Stimulated activated CD8-positive, alpha-beta memory T cell treated with anti-CD3 and anti-CD28 coated beads, Interleukin-4, amount 100 ng/mL, for 4 hours (primary cell): ENCODE measurements at places on chromosomes 5 and 9.

- DNase-seq, result no peak
These were observed 6.3 kb downstream of the PCDH1 start for GRCh38 chr5:141871870-141872269.

GRCh38 chr9:129253803-129254381 is 75.8 kb upstream of the IER5L start:
- DNase-seq, result no peak

DNA sequence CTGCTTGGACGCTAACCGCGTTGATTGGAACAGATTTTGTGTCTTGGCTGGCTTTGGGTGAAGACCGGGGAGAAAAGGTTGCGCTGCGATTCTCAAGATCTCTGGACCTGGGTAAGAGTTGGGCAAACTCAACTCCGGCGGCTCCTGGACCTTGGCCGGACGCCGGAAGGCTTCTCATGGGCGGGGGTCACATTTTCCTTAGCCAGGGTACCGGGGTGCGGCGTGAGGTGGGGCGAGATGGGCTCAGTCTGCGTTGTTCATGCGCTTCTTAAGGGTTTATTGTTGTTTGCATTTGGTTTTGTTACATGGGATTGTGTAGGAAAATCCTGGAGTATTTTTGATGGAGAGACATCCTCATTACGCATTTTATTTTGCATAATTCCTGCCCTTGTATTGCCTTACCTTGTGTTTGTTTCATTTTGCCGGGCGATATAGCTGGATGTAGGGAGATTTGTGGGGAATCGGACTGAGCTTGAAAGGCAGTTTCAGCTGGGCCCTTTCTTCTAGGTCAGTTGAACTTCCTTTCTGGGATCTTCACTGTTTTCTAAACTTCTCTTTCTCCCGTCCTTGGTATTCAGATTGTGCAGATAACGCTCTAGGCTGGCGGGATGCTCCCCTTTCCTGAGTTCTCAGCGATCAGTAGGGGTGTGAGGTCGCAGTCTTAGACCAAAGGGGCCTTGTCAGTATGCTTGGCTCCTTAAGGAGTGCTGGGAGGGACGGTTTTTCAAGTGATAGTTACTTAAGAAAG is 524 bp downstream of the MEGF10 start:
- no peak for DNase-seq

DNA sequence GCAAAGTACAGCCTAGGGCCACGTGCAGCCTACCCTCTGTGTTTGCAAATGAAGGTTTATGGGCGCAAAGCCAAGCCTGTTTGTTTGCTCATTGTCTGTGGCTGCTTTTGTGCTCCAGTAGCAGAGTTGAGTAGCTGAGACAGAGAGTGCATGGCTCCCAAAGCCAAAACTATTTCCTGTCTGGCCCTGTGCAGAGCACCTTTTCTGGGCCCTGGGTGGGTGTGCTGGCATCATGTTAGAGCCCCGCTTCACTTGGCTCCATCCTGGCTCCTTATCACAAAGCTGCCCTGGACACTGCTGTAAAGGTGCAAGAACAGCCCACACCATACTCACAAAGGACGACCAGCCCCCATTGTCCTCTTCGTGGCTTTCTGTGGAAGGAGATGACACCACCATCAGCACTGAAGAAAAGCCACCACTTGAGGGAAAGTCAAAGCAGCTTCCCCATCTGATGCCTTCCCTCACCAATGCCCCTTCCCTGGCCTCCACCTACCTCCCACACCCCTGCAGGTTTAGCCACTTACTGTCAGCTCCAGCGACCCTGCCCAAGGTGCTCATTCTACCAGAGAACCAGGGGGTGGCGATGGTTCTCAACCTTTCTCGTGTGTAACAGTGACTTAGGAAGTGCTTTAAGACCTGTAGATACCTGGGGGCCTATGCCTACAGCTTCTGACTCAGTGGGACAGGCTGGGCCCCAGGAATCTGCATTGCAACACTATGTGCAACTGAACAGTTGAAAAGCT is 23.4 kb downstream of the LCP2 start:
- DNase-seq, result no peak

DNA sequence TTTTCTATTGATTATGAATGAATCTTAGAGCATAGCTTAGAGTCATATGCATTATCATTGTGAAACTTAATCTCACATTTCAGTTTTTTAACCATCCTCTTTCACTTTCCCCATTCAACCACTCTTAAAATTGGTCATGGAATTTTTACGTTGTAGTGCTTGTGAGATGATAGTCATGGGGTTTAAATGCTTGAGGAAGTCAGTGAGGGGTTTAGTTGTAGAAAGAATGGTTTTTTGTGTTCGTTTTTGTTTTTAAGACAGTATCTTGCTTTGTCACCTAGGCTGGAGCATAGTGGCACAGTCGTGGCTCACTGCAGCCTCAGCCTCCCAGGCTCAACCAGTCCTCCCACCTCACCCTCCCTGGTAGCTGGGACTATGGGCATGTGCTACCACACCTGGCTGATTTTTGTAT is 19.6 kb downstream of the UGCG start:
- no peak for DNase-seq

GRCh38 chr9:5536684-5537083 is 26.4 kb downstream of the PDCD1LG2 start:
- no peak for DNase-seq

DNA sequence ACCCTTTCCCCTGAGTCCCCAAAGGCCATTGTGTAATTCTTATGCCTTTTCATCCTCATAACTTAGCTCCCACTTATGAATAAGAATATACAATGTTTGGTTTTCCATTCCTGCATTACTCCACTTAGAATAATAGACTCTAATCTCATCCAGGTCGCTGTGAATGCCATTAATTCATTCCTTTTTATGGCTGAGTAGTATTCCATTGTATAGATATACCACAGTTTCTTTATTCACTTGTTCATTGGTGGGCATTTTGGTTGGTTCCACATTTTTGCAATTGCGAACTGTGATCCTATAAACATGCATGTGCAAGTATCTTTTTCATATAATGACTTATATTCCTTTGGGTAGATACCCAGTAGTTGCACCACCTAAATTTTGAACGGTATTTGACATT is 101.5 kb downstream of the SEMA5A start:
- no peak for DNase-seq

DNA sequence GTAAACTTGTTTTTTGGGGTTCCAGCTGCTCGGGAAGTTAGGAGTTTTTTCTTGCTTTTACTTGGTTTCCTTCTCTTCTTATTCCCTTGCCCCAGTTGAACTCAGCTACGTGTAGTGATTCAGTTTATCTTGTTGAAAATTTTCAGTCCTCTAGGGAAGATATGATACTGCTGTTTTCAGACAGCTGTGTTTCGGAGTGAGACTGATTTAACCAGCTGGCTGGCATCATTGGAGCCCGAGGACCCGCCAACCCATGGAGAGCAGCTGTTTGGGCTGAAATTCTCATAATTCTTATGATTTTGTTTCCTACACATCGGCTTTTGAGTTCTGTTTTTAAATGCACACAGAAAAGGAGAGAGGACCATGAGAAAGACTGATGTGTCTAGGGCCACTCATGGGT is 271.5 kb downstream of the NR3C1 start:
- no peak for DNase-seq

DNA sequence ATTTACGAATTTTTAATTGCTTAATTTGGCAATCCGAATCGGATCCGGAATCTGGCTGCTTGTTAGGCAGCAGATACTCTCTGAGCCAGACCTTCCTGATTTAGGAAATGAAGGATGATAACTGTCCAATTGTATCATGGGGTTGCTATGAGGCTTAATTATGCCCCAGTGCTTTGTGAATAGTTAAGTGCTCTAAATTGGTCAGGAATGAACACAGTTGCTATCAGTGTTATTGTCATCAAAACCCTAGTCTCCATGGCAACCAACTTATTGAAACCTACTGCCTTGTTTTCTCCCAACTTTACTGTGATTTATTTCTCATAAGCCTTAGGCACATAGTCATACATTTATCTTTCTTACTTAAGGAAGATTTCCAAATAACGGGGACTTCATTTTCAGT is 47.9 kb downstream of the MAMDC2 start:
- no peak for DNase-seq

DNA sequence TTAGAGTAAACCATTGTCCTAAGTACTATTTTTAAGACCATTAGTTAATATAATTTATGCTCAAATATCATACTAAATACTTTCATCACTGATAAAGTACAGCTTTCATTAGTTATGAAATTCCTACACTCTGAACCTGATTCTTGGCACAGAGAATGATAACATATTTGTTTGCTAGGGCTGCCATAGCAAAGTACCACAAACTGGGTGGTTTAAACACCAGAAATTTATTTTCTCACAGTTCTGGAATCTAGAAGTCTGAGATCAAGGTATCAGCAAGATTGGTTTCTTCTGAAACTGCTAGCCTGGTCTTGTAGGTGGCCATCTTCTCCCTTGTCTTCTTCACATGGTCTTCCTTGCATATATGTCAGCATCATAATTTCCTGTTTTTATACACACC is 608.4 kb downstream of the TLE1 start:
- DNase-seq, result no peak

DNA sequence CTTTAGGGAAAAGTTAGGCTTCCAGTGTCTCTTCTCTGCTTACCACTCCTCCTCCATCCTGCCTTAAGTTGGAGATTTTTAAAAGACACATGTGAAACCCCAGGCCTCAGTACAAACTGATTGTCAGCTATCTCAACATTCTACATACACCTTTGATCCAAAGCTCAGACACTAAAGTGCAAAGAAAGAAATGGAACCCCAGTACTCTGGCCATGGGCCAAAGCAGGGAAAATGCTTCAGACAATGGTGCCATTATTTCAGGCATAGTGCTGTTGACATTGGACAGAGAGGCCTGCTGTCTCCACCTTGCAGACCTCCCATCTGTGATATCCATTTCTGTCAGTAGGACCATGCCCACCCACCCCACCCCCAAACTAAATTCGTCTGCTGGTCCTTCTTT is 49.1 kb downstream of the G3BP1 start:
- DNase-seq, result no peak

DNA sequence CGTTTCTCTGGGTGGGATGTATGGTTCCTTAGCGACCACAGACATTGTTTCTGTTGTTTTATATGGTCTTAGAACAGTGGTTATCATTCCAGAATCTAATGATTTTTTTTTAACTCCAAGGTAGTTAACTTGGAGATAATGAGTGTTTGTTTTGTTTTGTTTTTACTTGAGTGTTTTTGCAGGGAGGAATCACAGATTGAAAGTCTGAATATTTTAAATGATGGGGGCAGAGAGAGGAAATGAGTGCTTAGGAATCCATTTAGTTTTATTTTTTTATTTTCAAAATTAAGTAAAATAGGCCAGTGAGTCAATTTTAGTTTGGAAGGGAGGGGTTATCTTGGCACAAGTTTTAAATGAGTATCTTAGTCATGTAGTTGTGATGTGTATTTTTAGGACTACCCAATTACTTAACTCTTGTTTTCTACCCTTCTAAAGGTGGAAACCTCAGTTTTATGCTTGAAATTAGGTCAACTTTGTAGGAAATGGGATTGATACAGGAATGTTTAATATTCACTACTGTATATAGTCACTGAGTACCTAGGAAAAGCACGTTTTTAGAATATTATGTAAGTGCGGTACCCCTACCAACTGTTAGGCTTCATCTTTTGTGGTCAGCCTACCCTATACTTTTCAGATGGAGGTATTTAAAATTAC is 2.0 kb downstream of the UBE2R2 start:
- no peak for DNase-seq

- no peak for DNase-seq
These were observed 369.9 kb upstream of the DAB2 start for GRCh38 chr5:39794513-39795210.

GRCh38 chr9:115923410-115923809 is 230.2 kb upstream of the PAPPA start:
- no peak for DNase-seq

DNA sequence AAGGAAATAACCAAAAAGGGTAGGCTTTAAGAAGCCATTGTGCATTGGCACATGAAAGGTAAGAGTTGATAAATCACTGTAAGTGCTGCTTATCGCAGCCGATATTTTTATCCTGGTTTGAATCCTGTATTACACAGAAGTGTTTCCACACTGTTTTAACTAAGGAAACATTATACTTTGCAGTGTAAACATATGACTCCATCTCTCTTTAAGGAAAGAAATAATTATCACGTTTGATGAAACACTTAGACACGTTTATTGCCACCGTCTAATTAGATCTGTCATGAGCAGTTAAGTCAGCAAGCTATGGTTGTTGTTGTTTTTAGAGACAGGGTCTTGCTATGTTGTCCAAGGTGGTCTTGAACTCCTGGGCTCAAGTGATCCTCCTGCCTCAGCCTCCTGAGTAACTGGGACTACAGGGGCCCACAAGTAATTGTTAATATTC is 85.7 kb upstream of the TNFAIP8 start:
- DNase-seq, result no peak

- no peak for DNase-seq
These were observed 11.2 kb downstream of the ZFP62 start for GRCh38 chr5:180849827-180850226.

GRCh38 chr5:174195517-174195916 is 150.0 kb downstream of the NSG2 start:
- no peak for DNase-seq

DNA sequence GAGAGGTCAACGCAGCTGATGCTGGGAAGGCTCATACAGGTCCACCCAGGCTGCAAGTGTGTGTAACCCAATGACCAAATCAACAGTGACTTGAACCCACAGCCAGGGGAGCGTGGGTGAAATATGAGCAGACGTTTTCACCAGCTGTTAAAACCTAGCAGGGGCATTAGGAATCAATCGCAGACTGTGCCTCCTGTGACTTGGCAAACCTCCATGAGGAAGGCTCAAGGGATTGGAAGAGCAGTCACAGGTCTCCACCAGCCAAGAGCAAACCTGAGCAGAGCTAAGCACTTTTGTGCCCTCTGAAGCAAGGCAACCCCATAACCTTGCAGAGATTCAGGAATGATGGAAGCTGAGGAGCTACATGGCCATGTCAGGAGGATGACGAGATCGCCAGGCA is 25.5 kb downstream of the INSYN2B start:
- DNase-seq, result no peak

GRCh38 chr9:81183761-81184160 is 505.6 kb downstream of the TLE1 start:
- no peak for DNase-seq

- DNase-seq, result no peak
These were observed 118.7 kb downstream of the GAS1 start for GRCh38 chr9:86828631-86829030.

- DNase-seq, result no peak
These were observed 1106.2 kb upstream of the DMAC1 start for GRCh38 chr9:8905731-8906130.

DNA sequence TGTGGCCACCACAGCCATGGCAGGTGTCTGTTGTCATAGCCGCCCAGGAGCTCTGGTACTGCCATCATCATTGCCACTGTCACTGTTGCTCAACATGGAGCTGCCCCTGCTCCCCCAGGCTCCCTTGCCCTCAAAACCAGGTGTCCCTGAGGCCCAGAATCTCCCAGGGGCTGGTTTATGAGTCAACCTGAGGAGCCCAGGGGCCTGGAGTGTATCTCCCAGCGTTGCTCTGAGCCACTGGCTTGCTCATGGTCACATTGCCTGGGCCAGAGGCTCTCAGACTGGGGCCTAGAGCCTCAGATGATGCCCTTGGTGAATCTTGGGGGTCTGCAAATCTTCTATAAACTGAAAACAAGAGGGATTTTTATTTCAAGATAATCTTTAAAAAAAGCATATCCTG is 24.7 kb upstream of the TBC1D2 start:
- no peak for DNase-seq

GRCh38 chr5:16455668-16456067 is 9.9 kb downstream of the ZNF622 start:
- no peak for DNase-seq
